ENCODE measurements at places on chromosomes 7 and 10.

DNA sequence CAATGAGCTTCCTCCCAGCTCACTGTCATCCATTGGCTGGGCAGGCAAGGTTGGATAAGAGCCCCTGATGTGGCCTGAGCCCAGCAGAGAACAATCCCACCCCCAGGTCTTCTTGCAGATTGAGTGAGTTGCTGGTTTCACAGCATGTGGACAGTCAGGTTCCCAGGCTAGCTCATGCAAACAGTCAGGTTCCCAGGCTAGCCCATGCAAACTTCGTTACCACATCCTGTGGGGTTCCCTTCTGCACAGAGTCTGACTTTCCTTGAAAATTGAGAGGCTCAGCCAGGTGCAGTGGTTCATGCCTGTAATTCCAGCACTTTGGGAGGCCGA, 67.1 kb downstream of the TMEM130 start:
- no peak for DNase-seq

DNA sequence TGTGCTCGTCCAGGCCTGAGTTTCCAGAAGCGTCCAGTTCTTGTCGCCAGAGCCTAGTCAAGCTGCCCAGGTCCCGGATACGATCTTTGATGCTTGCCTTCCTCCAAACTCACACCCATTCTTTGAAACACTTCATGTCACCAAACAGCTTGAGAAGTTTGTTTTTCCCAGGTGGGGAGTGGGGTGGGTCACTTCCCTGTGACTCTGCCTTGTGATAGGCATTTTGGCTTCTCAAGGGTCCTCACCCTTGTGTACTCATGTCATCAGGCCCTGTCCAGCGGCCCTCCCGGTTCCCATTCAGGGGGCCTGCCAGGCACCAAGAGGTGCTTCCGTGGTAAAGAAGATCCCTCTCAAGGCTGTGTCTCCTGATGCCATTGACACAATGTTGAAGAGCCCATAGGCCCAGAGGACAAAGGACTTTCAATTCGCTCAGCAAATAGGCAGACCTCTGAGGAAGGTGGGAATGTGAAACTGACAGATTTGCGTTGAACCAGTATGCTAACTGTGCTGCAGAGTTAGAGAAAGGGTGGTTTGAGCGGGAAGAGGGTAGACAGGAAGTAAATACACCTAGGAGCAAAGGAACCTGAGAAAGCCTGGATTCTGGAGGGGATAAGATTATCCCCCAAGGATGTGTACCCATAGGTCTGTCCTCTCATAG, 24.7 kb upstream of the SFTPA1 start:
- no peak for DNase-seq

DNA sequence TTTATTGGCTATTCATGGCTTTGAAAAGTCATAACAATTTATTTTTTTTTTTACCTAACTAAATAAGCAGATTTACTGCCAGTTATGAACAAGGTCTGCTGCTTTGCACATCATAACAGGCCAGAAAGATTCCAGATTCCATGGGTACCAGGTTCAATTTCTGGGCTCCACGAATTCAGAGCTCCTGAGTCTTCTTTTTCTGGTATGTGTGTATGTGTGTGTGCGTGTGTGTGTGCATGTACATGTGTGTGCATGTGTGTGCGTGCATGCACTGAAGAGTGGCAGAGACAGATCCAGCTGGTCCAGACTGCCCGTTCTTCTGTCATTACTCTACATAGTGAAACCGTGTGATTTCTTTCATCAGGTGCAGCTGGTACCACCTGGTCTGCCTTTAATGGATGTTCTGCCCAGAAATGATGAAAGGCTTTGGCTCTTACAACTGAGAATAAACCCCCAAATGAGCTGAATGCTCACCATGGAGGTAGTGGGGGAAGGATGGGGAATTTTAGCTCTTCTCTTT, 14.6 kb upstream of the PRTFDC1 start:
- no peak for DNase-seq

GRCh38 chr7:100680576-100681271, 7.2 kb downstream of the GNB2 start:
- DNase-seq: no peak

DNA sequence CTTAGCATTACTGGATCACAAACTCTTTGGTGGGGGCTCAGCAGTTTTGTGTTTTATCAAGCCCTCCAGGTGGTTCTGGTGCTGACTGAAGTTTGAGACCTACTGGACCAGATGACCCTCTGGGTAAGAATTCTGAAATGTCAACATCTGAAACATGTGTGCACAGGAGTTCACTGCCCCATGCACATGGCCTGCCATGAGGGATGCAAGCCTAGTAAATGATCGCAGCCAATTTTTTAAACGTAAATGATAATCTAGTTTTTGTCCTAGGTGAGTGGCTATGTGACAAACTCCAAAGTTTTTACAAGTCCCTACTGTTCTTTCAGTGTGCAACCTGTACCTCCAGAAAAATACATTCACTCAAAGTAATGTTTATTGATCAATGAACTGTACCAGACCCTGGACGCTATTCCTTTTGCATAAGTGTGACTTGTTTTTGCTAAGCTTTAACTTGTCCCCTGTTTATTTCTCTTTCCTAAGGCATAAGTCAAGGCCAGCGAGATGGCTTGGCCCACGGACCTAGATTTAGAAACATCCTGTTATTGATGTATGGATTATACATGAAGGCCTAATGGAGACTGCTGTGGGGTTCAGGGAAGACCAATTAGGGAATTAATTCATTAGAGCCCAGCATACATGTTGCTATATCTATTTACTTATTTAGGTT, 531.1 kb downstream of the LRMDA start:
- DNase-seq: no peak

GRCh38 chr10:3260066-3260834, 87.7 kb upstream of the PITRM1 start:
- DNase-seq: no peak

DNA sequence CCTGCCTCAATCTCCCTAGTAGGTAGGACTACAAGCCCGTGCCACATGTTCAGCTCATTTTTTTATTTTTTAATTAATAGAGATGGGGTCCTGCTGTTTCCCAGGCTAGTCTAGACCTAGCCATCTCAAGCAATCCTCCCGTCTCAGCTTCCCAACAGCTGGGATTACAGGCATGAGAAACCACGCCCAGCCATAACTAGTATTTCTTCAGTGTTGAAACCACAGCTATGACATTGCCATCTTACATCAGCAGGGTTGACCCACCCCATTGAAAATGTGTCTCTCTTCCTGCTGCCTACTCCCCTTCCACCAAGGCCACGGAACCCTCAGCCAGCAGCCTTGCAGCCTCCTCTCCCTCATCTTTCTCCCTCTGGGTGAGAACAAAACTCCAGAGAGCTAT, 62.1 kb upstream of the ZNF746 start:
- no peak for DNase-seq

- no peak for DNase-seq
Observed at GRCh38 chr10:123858077-123858681, 33.4 kb downstream of the CPXM2 start.

- DNase-seq: no peak
Observed at GRCh38 chr10:94286901-94287300, 75.8 kb downstream of the NOC3L start.

GRCh38 chr10:98253499-98253898, 14.5 kb downstream of the LOXL4 start:
- no peak for DNase-seq

- no peak for DNase-seq
Observed at GRCh38 chr10:35705051-35705450, 63.0 kb upstream of the FZD8 start.

DNA sequence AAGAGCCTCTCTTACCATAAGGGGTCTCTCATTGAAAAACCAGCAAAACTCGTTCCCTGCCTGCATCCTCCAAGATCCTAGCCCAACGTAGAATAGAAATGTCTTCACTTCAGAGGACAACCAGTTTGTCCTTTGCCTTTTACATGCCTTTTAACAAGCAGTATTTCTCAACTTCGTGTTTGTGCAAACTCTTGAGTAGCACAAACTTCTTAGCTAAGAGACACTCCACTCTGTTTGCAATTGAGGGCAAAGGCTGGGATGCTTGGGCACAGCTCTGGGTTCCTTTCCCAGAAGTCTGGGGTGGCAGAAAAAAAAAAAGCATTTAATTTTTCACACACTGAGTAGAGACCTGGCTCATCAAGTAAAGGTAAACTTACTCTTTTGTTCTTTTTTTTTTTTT, 19.5 kb upstream of the KCTD7 start:
- DNase-seq: no peak

DNA sequence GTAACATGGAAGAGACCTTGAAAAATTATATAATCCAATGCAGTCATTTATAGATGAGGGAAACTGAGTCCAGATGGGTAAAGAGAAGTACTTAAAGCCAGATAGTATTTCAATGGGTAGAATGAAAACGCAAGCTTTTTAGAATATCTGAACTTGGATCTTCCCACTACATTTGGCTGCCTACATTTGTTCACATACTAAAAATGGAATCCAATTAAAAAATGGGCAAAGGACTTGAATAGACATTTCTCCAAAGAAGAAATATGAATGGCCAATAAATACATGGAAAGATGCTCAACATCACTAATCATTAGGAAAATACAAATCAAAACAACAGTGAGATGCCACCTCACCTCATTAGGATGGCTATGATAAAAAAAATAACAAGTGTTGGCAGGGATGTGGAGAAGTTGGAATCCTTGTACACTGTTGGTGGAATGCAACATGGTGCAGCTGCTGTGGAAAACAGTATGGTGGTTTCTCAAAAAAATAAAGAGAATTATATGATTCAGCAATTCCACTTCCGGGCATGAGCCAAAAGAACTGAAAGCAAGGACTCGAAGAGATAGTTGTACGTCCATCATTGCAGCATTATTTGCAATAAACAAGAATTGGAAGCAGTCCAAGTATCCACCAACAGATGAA, 188.0 kb downstream of the FRMD4A start:
- DNase-seq: no peak

DNA sequence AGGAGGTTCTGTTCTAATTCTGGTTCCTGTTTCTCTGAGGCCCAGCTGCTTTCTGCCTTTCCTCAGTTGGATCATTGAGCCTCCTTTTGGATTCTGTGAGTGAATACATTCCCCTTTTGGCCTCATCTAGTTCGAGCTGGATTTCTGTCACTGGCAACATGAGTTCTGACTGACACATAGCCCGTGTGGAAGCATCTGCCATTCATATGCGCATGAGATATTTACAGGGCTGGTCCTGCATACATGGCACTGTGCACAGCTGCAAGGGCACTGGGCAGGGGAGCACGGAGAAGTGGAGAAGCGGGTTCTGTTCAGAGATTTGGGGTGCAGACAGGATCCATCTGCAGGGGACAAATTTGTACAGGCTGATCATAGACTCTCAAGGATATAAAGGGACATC, 352.8 kb downstream of the RPS24 start:
- DNase-seq: no peak

DNA sequence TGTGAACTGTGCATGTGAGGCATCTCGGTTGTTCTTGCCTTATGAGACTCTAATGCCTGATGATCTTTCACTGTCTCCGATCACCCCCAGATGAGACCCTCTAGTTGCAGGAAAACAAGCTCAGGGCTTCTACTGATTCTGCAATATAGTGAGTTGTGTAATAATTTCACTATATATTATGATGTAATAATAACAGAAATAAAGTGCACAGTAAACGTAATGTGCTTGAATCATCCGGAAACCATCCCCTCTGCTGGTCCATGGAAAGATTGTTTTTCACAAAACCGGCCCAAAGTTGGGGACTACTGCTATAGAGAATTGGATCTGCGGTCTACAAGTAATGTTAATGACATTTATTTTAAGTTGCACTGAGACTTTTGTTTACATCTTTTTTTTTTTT, 126.7 kb downstream of the TPST1 start:
- DNase-seq: no peak

GRCh38 chr7:41674505-41675023, 28.3 kb downstream of the INHBA start:
- DNase-seq: no peak

DNA sequence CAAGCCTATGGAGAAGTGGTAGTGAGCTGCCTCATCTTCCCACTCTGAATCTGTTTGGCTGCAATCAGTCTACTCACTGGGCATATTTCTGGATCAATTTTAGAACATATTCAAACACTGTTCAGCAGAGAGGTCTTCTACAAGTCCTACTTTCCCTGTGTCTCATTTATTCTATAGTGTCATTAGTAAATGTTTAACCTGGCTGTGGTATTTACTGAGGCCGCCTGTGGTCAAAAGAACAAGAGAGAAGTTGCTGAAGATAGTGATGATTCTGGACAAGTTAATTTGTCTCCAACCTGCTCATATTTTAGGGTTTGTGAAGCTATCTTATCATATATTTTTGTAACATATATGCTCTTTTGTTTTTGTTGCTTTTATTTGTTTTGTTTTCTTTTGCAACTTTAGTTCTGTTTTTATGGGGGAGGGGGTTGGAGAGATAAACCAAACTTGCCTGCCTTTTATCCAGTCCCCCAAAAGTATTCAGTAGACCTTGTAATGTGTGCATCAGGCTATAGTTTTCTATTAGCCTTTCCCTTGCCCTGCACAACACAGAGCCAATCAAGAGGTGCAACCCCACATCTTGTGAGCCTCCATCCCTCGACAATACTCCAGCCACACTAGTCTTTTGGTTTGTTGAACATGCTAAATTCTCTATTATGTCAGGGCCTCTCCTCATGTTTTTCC, 362.8 kb upstream of the MBL2 start:
- DNase-seq: no peak

GRCh38 chr10:76036962-76037361, 605.5 kb downstream of the LRMDA start:
- DNase-seq: no peak

DNA sequence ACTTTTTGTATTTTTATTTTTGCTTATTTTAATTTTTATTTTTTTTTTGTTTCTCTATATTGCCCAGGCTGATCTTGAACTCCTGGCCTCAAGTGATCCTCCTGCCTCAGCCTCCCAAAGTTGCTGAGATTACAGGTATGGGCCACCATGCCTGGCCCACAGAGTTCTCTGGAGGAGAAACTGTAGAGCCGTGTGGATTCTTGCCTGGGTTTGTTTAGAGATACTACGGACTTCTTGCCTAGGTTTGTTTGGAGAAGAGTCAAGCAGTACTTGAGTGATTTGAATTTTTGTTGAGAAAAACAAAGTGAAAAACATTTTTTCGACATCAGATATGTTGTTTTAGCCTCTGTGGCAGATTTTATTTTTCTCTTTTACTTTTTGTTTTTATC, 99.0 kb downstream of the CAMK1D start:
- no peak for DNase-seq

DNA sequence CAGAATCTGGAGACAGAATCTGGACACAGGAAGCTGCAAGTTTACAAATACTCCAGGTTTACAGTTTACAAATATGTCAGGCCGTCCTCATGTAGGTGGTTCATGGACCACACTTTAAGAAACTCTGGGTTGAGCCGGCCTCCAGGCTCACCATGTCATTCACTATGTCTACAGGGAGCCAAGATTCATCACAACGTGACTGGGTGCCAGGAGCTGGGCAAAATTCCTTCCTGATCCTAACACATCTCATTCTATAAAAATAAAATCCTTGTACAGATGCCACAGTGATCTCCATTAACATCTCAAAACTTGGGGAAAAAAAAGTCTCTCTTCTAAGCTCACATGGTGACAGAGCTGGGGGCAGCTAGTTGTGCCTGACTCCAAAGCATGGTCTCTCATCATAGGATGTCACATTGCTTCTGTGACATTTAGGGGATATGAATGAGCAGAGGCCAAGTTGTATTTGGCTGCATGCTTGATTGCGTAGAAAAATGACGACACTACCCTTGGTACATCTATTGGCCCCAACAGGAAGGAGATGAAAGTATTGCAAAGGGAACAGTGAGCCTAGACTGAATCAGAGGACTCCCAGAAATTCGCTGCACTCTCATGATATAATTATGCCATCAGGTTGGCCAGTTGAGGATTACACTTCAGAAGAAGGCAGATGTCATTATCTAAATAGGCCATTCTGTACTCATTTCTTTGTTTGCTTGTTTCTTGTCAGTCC, 35.9 kb downstream of the MTURN start:
- DNase-seq: no peak

- DNase-seq: no peak
Observed at GRCh38 chr7:76225379-76225778, 23.7 kb downstream of the SRRM3 start.

All from activated gamma-delta T cell treated with anti-CD3 and anti-CD28 coated beads, Interleukin-2, amount 50 U/mL, for 16 hours (primary cell).